ENCODE measurements at places on chromosomes 4 and X.

DNA sequence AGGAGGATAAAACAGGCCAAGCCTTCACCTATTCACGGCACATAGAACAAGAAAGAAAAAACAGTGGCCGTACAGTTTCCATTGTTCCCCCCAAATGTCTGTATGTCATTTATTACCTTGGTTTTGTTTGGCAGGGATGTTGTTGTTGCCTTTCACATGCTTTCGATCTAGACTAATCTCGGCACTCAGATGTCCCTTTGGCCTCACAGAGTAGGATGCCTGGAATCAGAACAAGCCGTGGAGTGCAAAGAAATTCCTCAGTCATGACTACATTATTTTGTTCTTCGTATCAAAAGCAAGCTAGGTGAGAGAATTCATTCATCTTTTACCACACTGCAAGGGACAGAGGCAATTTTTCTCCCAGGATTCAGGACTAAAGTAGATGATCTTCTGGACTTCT is 106.9 kb downstream of the SMIM20 start:
- no peak for DNase-seq

DNA sequence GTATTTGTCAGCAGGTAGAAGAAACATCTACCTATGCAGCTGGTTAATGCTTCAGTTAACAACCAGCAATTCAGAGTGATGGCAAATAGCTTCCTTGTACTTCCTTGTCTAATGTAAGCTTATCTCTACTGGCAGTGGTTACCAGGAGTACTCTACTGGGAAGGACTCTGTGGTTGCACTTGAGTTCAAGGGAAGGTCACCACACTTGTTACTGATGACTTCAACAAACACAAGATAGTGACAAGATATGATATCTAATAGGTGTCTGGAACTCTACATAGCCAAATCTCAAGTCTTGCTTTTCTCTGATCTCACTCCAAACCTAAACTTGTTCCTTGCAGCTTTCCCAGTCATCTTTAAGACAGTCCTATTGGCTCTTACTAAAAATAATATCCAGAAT is 1644.9 kb upstream of the TENM3 start:
- no peak for DNase-seq

DNA sequence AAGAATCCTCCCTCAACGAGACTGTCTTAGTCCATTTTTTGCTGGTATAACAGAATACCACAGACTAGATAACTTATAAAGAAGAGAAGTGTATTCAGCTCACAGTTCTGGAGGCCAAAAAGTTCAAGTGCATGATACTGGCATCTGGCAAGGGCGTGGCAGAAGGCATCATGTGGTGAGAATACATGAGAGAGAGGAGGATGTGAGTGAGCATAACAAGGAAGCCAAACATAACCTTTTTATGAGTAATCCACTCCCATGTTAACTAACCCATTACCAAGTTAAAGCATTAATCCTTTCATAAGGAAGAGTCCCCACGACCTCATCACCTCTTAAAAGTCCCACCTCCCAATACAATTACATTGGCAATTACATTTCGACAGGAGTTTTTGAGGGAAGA is 504.6 kb downstream of the IQCM start:
- DNase-seq = no peak

DNA sequence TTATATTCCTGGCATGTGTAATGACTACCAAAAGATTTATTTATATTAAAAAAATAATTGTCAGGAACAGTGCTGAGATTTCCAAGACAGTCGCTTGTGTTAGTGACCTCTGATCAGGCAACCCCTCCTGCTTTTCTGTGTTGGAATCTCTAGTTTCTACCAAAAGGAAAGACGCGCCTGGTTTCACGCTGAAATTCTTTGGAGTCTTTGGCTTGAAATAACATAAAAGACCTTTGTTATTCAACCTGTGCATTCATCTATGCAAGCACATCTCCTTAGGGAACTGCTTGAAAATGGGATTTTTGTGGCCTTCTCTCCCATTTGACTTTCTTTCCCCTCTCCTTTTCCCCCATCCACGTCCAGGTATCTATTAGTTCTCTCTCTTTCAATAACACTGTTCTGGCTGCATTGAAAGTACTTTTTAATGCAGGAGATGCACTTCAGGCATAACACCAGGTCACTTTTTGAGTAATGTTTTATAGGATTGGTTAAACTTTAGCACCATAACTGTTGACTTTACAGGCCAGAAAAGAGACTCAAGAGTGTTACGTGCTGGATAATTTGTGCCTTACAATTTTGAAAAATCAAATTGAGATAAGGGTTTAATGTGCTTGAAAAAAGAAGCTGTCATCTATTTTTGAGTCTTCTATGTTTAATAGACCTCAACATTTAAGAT is 172.7 kb downstream of the GPAT3 start:
- no peak for DNase-seq

DNA sequence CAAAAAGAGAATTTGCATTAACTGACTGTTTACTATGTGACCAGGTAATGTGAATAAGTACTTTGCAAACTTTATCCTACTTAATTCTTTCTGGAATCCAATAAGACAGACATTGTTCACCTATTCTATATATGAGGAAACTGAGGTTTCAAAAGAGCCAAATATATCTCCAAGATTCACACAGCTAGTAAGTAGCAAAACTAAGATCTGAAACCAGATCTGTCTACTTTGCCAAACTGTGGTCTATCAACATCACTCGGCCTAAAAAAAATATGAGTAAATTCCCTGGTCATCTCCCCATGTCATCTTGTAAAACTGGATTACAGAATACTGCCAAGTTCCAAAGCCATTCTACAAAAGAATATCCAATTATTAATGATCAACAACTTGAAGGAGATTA is 52.8 kb downstream of the ANAPC10 start:
- no peak for DNase-seq

DNA sequence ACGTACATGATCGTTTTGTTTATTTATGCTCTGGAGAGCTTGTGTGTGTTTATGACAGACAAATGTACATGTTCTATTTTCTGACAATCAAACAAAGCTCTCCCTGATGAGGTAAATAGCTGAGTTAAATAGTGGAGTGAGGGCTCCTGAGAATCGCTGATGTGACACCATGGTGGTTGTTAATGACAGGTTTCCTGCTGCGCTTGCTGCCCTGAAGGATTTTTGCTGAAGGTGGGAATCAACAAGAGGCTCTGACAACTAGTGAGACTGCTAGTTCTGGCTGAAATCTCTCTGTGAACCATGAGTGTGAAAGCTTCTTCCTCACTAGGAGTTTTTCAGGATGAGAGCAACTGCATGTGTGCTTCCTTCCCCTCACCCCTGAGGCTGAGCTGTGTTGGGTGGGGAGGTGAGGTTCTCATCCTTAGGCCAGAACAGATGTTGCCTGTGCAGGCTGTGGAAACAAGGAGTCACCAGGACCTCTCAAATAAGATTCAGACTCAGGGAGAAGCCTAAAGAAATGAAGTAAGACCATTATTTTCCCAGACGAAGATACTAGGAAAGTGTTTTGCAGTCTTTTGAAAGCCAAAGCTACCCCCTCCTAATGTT is 173.4 kb upstream of the JADE1 start:
- no peak for DNase-seq

- DNase-seq = no peak
Observed at GRCh38 chrX:71393919-71394318, 27.8 kb downstream of the TAF1 start.

GRCh38 chr4:108450236-108450898 is 170.0 kb upstream of the RPL34 start:
- no peak for DNase-seq

DNA sequence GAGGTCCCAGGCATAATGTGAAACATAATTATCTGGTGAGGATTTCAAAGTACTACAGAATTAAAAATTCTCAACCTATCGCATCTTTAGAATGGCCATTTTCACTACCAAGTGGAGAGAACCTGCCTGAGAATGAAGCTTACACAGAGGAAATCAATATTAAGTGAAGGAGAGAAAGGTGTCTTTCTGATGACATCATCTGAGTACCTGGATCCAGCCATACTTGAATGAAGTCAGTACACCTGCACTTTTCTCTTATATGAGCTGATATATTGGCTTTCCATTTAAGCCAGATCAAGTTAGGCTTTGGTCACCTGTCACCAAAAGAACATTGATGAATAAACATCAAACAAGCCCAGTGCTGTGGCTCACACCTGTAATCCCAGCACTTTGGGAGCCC is 118.9 kb upstream of the MED14 start:
- no peak for DNase-seq

GRCh38 chrX:250965-251364 is 30.2 kb upstream of the PLCXD1 start:
- DNase-seq = no peak

DNA sequence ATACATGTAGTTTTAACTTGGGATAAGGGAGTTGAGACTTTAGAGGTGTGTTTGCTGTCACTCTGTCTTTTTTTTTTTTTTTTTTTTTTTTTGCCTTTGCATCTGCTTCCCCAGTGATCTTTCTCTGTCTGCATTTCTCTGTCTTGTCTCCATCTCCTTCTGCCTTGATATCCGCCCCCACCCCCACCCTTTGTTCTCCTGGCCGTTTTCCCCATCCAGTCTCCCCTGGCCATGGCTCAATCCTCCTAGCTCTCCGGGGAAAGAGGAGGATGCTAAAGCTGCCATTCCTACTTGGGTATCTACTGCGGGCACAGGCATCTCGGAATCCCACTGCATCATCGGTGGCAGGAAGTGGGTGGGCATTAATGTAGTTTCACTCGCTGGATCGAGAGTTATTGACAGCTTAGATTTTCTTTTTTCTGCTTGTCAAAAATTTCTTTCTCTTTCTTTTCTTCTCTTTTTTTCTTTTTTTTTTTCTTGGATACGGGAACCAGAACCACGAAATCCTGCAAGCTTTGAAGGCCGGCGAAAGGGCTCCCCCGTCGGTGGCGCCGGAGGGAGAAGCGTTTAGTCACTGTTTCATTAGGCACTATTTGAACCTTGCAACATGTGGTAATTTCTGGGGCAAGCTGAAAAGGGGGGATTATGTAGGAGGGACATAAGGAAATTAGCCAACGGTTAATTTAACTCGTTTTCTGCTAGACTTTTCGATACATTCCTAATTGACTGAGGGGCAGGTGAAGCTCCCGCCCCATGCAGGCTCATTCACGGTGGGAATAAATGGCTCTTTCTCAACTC is 8.2 kb downstream of the GSX2 start:
- DNase-seq = no peak

- DNase-seq = no peak
Observed at GRCh38 chr4:136392576-136392975, 1139.7 kb downstream of the PCDH18 start.

DNA sequence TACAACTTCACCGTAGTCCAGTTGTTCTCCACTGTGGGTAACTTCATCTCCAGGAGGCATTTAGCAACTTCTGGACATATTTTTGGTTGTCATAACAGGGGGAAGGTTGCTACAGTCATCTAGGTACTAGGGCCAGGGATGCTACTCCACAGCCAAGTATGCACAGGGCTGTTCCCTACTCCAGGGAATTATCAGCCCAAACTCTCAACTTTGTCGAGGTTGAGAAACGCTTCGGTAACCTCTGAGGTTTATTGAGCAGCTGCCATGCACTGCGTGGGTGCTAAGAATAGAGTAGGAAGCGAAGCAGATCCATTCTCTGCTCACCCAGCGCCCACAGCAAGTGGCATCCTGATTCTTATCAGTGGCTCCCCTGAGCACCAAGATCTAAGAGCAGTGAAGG is 8.2 kb downstream of the FGFBP1 start:
- DNase-seq = no peak

DNA sequence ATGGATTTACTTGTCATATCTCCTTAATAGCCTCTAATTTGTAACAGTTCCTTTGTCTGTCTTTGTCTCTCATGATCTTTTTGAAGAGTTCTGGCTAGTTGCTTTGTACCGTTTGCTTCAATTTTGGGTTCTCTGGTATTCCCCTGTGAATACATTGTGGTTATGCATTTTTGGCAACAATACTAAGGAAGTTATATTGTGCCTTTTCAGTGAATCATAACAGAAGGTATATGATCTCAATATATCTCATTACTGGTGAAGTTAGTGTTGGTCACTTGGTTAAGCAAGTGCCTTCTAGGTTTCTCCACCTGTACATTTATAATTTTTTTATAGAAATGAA is 48.6 kb downstream of the DCLK2 start:
- DNase-seq = no peak

- no peak for DNase-seq
Observed at GRCh38 chr4:54475546-54475945, 182.2 kb upstream of the KIT start.

GRCh38 chr4:185381288-185382196 is 14.2 kb downstream of the LRP2BP start:
- no peak for DNase-seq

DNA sequence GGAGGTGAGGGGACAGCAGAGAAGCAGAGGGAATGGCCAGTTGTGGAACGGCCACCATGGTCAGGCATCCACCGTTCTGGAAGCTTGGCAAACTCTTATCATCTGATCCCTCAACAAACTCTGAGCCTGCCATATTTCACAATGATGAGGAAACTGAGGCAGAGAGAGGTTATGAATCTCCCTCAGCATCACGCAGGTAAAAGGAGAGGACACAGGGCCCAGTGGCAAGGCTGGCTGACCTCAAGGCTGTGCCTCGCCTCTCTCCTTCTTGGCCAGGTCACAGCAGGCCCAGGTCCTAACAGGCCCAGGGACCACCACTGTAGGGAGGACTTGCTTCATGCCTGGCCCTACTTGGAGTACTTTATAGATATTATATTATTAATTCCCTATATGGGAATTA is 242.8 kb downstream of the EVC2 start:
- DNase-seq = no peak

GRCh38 chr4:182325397-182325796 is 82.2 kb downstream of the TENM3 start:
- no peak for DNase-seq
